CD4-positive, alpha-beta T cell treated with Interleukin-12 subunit alpha and Interleukin-12 subunit beta, for 1 hour (primary cell): ENCODE measurements at places on chromosomes 16 and 17.

DNA sequence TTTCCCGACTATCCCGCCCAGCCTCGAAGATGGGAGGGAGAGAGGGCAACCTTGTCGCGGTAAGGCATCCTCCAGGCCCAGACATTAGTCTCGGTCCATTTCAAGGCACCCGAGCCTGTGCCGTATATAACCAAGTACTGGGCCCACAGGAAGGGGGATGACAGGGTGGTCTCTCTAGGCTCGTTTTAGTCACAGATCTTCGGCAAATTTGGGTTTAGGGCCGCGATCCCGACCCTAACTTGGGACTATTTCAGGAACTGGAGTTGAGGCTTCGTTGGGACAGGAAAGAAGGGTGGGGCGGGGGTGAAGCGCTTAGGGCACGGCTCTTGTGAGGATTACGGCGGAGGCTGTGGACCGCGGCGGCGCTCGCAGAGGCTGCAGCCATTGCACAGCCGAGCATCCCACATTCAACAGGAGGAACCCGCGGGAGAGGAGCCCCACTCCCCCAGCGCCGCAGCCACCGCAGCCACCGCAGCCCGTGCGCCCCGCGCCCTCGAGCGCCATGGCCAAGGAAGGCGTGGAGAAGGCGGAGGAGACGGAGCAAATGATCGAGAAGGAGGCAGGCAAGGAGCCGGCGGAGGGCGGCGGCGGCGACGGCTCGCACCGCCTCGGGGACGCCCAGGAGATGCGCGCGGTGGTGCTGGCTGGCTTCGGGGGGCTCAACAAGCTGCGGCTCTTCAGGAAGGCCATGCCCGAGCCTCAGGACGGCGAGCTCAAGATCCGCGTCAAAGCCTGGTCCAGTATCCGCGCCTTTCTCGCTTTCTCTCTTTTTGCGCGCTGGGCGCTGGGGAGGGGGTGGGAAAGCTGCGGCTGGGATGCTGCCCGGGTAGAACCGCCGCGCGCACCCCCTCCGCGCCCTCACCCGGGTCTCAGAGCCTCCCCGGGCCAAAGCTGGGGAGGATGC is at the start of gene VAT1L:
TSS of gene VAT1L (plus strand) at position 384 of the 904 bp plus-strand sequence. CDS start at position 503, 119 bp downstream.
- no peak for DNase-seq

- no peak for DNase-seq
Measured at GRCh38 chr17:82713071-82713723, 3.3 kb upstream of the FN3KRP start.

DNA sequence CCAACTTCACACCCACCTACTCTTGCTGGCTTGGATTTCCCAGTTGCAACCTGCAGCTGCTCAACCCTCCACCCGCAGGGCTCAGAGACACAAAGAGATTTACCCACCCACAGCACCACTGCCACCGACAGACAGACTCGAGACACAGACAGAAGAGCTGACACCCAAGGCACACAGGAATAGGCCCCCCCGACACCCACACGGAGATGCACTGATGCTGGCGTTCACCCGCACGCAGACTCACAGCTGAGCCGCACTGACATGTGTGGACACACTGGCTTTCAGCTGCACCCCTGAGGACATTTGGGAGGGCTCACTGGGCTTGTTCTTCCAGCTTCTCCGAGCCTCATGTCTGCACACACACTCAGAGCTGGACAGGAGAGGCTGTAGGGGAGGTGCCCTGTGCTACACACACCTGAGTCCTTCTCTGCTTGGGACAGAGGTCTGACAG is 8.2 kb downstream of the STX1B start:
- no peak for DNase-seq

- DNase-seq: no peak
Measured at GRCh38 chr17:62093188-62094155, 28.4 kb upstream of the MED13 start.

DNA sequence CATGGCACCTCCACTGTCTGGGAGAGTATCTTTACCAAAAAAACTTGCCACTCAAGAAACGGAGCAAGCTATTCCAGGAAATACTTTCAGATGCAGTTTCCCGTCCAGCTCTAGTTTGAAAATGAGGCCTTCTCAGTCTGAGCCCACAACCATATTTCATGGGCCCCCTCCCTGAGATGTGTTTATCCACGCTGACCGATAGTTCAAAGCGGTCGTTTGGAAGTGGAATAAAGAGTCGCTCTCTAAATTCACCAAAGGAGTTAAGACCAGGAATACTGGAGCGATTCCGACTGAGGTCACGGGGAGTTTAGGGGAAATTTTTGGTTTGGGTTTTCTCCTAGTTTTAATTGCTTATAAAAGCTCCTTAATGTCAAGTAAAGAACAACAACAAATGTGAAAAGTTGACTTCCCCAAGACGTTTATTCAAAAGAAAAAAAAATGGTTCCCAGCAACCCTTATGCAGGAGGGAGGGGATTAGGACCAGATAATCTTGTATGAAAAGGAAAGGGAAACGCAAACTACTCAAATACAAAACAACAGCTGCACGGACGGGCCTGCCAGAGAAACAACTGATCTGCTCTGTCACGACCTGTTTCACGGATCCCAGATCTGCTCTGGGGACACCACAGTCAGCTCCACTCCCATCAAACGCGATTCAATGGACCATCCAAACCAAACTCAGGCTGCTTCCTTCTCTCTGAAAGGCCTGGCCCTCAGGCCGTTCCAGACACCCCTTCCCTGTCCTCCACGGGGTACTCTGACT is 77.1 kb downstream of the MRM3 start:
- no peak for DNase-seq

- DNase-seq: peak; percentile 34
Measured at GRCh38 chr16:49592546-49593423, 219.2 kb downstream of the C16orf78 start.

DNA sequence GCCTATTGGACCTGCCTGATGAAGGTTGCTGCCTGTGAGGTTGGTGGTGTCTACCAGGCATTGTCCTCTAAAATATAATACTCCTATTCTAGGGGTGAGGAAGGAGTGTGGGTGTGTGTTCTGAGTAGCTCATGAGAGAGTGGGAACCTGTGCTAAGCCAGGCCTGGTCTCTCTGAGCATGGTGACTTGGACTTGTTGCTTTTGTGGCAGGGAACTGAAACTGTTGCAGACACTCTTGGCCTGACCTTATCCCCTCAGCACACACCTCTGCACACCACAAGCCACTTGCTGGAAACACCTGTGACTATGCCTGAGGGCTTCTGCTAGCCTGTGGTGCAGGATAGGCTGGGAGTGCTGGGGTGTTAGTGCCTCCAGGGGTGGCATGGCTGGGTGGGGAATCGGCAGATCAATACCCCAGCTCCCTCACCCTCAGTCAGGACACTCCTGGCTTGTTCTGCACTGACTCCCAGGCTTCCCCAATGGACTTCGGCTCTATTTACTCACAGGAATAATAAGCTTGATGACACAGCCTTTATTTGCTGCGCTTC is 29.9 kb downstream of the PLCG2 start:
- DNase-seq: peak; percentile 21

GRCh38 chr16:50879873-50880695 is 138.2 kb downstream of the CYLD start:
- DNase-seq: no peak

DNA sequence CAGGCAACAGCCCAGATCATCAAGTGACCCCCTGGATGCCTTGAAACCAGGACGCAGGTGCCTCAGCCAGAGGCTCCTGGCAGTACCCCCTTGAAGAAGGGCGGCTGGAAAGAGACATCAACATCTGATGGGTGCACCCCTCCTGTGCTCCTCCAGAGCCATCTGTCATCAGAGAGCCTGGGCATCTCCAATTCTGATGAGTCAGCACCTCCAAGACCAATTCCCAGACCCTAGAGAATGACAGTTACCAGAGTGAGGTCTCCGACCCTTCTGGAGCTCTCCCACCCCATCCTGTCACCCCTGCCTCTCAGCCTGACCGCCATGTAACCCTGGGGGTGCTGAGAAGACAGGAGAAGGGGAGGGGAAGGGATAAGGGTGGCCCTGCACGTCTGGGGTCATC is 433.7 kb downstream of the SOX9 start:
- DNase-seq: no peak
